ENCODE measurements at places on chromosomes 7 and 10.

GRCh38 chr10:102654566-102654965 lies 10.3 kb downstream of the TRIM8 start:
- no peak for DNase-seq

DNA sequence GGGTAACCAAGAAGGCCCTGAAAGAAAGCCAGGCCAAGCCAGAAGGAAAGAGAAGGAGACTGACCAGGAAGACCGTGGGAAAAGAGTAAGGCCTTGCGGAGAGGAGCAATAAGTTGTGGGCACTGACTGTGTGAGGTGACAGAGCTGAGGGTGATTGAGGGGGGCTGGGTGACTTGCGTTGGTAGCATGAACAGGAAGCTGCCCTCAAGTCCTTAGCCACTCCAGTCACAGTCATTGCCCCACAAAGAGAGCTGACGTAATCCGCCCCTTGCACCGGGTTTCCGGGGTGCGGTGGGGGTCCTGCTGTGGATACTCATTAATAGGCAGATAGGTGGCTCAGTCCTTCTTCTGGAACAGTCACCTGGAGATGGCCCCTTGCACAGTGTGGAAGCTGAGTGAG lies 16.1 kb upstream of the DMBT1 start:
- DNase-seq, result no peak

- DNase-seq, result no peak
Measured at GRCh38 chr10:114600057-114600456, 58.0 kb downstream of the ABLIM1 start.

GRCh38 chr7:39069896-39070881 lies 92.5 kb downstream of the POU6F2 start:
- DNase-seq, result no peak

DNA sequence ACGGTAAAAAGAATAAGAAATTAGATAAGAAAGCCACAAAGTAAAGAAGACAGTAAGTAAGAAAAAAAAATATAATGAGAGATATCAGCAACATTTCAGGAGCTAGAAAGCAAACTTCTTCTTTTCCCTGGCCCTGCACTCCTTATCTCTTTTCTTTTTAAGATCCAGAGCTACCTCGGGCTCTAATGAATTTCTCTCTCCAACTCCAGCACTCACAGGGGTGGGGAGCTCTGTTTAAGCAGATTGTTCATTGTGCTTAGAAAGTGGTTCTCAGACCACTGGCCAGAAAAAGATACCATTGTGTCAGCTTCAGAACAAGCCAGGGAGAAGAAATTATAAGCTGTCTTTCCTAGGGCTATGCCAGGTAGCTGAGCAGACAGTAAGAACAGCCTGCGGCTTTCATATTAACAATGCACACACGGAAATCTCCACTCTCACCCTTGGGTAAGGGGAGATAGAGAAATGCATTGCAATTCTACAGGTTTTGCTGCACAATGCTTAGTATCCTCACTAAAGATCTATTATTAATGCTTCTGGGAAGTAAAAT lies 19.3 kb downstream of the OR2F1 start:
- no peak for DNase-seq
